ENCODE measurements at places on chromosomes 16 and 17.
A peak's percentile ranks its signal among the peaks of the same experiment; 100 is the strongest.

DNA sequence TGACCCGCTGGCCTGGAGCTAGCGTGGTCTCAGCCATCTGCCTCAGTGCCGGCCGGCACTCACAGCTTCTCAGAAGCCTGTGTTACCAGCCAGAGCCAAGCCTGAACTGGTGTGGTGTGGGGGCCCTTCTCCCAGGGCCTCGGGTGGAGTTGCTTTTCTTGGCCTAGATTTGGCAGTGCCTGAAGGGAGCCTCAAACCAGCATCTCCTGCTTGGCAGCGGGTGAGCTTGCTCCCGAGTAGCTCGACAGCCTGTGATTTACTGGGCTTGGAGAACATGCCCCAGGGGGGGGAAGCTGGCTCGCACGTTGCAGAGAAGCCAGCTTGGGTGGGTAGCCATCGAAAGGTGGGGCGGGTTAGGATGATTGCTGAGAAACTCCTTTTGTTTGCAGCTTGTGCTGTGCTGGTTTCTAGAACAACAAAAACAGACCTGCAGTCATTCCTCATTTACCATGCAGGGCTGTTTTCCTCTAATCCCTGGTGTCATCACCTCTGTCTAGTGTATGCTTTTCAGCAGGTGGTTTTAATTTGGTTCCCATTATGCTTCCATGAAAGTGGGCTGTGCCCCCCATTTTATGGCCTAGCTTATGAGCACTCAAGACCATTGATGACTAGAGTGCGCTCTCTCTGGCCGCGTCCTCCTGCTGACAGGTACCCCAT, 42.2 kb downstream of the TBCD start:
- DNase-seq = peak; percentile 77

DNA sequence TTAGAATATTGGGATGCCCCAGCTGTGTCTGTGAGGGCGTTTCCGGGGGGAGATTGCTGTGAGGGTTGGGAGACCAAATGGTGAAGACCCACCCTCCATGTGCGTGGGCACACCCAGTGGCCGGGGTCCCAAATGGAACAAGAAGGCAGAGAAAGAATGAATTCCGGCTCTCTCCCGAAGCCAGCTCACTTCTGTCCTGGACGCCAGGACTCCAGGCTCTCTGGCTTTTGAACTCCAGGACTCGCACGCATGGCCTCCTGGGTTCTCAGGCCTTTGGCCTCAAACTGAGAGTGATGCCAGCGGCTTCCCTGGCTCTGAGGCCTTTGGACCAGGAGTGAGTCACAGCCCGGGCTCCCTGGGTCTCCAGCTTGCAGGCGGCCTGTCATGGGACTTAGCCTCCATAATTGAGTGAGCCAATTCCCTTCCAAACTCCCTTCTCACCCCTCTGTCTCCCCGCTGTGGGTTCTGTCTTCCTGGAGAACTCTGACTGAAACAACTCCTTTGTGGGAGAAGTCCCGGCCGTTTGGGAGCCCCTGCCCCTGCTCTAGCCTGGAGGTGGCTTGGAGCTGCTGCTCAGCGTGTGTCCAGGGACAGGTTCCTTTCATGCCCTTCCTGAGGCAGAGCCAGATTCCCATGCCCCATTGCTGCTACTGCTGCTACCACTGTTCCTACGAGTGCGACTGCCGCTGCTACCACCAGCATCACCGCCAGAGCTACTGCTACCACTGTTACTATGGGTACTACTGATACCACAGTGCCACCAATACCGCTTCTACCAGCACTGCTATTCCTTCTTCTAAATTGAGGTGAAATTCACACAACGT, 49.8 kb upstream of the CBX4 start:
- no peak for DNase-seq

DNA sequence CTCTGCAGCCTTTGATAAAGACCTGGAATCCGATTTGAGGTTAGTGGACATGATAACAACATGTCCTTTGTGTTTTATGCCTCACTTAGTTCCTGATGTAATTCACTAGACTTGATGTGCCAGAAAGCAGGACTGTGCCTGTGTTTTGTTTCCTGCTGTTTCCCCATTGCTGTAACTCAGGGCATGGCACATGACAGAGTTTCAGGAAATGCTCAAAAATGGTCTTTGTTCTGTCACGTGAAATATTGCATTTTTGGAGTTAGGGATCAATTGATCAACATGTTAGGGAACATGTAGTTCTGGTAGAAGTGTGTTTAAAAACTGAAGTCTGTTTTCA, 32.8 kb downstream of the DHX38 start:
- no peak for DNase-seq

GRCh38 chr16:51553910-51554309, 402.8 kb upstream of the SALL1 start:
- no peak for DNase-seq

DNA sequence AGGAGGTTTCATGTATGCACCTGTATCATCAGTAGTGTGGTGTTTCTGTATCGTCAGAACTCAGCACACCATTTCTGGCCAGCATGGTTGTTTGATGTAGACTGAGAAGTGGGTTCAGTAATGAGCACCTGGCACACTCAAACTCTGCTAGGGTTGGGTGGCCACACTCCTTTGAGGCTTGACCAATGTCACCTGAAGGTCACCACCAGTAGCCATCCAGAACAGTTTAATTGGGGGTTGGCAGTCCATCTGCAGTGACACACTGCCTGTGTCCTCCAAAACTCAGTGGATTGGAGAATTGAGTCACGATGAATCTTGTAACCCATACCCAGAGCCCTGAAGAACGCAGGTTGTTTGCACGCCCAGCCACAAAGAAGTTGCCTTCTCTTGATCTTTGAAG, 86.8 kb upstream of the HSBP1 start:
- no peak for DNase-seq

- DNase-seq = no peak
These were observed 237 bp downstream of the C1QL1 start for GRCh38 chr17:44967907-44968224.

GRCh38 chr17:49565948-49566491, 9.7 kb upstream of the NXPH3 start:
- DNase-seq = no peak

- DNase-seq = no peak
These were observed 21.8 kb downstream of the ACSM1 start for GRCh38 chr16:20675488-20676267.

DNA sequence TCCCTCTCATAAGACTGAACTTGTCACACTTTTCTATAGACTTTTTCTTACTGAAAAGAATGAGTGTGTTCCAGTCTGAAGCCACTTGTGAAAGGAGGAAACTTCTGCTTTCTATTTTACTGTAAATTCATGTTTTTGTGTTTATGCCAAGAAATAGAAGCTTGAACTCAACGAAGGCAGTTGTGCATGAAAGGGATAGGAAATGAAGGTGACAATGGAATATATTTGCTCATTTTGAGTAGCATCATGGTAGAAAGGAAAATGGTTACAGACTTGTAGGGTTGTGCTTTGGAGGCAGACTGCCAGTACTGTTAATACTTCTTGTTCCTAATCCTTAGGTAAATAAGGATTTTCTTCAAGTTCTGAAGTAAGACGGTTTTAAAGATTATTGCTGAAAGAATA, 8.1 kb downstream of the CLTC start:
- no peak for DNase-seq

DNA sequence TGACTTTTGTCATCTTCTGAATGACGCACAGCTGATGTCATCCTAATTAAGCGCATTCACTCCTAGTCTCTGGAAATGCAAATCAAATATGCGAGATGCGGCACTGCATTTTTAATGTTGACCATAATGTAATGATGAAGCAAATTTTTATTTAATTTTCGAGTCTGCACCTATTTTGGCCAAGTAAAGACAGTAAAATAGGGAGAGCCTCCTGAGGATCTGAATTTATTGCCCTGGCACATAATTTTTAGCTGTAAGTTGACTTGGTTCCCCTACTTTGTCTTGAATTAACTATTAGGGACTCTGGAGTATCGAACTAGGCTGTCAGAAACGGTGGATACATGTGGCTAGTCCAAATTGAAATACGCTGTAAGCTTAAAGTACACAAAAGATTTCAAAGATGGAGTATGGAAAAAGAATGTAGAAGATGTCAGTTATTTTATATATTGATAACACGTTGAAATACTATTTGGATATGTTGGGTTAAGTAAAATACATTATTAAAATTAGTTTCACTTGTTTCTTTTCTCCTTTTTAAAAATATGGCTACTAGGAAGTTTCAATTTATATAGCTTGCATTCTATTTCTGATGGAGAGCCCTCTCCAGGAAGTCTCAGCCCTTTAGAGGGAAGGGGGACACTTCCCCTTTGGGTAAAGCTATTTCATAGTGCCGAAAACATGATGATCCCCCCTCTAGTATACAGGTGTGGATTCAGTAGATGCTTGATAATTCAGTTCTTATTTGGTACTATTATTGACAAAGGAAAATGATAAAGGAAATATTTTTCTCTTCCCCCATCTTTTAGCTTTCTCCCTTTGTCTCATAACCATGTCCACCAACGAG, 991 bp downstream of the KPNA2 start:
- no peak for DNase-seq

- DNase-seq = no peak
These were observed 33.6 kb downstream of the MEOX1 start for GRCh38 chr17:43628089-43628650.
